ENCODE measurements at places on chromosomes 5 and 9.

GRCh38 chr9:115691693-115692092 is 461.9 kb upstream of the PAPPA start:
- DNase-seq = no peak

GRCh38 chr9:123335193-123335985 is 20.6 kb upstream of the CRB2 start:
- no peak for DNase-seq

DNA sequence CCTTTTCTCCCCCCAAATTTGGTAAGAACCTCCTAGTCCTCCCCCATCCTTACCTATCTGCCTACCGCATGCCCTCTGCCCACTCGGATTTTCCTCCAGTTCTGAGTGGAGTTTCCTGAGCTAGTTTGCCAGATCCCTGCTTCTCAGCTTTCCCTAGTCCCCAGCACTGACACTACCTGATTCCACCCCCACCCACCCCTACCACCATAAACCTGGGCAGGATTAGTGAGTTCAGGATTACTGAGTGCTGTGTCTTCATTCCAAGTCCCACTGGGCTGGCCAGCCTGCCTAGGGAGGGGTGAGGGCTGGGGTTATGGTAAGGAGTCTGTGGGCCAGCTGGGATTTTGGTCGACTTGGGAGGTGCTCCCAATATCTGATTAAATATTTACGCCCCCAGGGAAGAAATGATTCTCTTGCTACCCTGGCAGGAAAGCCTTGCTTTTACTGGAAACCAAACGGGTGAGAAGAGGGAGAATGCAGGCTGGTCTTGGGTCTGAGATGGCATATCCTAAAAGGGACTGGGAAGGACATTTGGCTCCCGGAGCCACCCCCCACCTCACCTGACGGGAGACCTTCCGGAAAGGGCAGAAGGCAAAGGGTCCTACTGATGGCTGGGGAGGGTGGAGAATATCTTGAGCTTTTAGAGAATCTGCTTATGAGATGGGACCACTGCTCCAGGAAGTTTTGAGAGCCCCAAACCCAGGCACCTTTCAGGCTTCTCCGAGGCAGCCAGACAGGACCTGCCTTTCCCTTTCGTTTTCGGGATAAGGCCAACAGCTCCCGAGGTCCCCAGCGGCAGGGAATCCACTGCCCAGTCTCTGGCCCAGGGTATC is 3.7 kb downstream of the PITX1 start:
- DNase-seq = no peak

GRCh38 chr5:149745212-149745942 is 15.3 kb downstream of the PPARGC1B start:
- no peak for DNase-seq

DNA sequence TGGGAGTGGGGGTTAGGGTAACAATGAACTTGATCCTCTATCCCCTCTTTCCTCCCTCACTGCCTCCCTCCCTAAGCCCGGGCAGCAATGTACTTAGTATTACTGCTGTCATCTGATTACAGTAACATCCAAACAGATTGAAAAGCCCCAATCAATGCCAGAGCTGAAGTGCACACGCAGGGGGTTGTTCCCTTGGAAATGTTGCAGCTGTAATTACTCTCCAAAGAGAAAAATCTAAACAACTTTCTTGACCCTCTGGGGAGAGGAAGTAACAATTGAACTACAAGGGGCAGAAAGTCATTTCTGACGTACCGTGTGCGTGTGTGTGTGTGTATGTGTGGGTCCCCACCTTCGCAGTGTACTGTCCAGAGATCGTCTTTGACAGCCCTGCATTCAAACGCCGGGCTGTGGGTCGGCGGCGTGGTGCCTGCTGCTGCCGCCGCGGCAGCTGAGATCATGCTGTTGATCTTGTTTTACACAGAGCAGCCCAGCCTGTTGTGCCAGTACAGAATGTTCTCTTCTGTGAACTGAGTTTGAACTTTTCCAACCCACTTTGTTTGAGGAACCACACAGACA is 66.0 kb upstream of the KLF9 start:
- no peak for DNase-seq

DNA sequence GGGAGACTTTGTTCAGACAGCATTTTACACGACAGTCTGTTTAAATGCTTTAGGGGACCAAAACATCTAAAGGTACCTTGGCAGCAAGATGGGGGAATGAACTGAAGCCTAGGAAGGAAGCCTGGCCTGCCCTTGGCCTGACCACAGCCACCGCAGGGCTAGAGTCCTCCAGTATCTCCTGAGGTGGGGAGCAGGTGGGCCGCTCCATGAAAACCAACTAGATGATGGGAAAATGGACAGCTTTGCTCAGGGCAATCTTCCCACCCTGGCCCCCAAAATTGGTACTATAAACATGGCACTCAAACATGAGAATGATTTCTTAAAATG is 153.3 kb downstream of the AUH start:
- DNase-seq = no peak

- DNase-seq = no peak
Measured at GRCh38 chr9:36845844-36846243, 188.2 kb downstream of the PAX5 start.

- no peak for DNase-seq
Measured at GRCh38 chr9:15104826-15105420, 194.7 kb upstream of the FREM1 start.

DNA sequence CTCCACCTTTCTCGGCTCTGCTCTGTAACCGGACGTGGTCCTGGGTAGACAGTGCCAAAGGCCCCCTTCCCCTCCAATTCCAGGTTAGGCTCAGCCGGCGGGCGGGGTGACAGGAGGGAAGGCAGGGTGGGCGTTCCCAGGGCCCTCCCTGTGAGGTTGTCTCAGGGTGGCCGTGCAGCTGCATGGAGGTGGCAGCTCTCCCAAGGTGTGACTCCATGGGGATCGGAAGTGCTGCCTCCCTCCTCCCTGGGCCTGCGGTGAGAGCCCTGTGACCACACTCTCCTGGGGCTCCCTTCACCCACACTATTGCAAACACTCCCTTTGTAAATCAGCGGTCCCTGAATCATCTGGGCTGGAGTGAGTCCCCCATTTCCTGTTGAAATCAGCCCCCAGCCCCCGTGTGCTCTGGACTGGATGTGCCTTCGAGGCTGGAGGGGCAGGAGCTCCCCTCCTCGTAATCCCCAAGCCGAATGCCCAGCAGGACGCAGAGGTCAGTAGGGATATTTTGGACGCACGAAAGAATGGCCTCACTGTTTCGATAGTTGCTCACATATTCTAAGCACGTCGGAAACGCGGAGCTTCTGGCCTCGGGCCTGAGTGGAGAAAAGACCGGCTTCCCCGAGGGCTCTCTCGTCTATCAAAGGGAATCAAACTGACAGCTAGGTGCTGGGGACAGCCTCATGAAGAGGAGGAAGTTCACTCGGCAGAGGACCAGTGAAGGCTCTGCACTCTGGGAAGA is 107.6 kb upstream of the COL5A1 start:
- DNase-seq = no peak

- no peak for DNase-seq
Measured at GRCh38 chr5:65577141-65577540, 14.0 kb downstream of the PPWD1 start.

DNA sequence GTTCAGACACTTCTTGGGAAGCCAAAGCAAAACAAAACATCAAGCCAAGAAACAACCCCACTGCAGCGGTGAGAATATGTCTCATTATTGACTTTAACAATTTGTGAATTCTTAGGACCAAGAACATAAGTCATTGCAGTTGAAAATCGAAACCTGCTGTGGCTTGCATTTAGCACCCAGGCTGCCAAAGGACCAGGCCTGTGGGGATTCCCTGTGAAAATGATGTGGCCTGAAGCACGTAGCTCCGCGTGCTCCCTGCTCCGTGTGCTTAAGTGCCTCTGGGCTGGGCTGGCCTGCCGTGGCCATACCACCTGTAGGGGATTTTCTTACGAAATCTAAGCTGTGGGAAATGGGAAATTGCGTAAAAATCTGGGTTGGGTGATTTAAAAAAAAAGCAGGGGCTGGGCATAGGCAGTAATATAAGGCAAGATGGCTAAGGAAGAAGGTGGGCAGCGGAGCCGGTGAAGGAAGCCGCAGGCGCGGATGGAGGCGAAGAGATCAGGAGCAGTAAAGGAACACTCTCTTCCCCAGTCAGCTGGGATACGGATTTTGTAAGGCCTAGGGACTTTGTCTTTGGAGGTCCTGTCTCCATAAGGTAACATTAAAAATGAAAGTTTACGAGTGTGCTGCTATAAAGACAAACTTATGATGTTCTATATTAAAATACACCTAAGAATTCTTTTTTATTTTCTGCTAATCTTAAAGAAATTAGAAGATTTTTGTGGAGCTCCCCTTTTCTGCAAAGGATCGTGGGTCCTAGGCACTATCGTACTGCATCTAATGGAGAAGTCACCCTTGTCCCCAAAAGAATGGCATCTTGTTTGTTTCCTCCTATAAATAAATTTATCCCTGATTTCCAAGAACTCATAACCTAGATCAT is 189.6 kb upstream of the SEMA6A start:
- DNase-seq = no peak

DNA sequence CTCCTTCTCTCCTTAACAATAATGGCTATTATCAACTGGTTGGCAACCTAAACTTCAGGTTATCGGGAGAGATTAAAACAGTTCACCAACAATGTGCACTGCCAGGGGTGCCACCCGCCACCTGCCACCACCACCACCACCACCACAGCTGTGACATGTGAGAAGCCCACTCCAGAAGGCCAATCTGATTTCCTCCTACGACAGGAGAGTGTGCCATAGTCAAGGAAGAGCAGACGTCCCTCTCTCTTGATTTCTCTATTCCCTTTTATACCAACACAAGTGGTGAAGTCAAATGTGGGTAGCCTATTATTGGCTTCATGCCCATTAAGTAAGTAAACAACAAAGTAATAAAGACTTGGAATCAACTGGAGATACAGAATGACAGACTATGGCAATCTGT is 22.4 kb downstream of the GNAQ start:
- no peak for DNase-seq

GRCh38 chr5:167307042-167307441 is 984.4 kb upstream of the WWC1 start:
- no peak for DNase-seq

- DNase-seq = no peak
Measured at GRCh38 chr5:134223406-134224248, 2.2 kb downstream of the PPP2CA start.

DNA sequence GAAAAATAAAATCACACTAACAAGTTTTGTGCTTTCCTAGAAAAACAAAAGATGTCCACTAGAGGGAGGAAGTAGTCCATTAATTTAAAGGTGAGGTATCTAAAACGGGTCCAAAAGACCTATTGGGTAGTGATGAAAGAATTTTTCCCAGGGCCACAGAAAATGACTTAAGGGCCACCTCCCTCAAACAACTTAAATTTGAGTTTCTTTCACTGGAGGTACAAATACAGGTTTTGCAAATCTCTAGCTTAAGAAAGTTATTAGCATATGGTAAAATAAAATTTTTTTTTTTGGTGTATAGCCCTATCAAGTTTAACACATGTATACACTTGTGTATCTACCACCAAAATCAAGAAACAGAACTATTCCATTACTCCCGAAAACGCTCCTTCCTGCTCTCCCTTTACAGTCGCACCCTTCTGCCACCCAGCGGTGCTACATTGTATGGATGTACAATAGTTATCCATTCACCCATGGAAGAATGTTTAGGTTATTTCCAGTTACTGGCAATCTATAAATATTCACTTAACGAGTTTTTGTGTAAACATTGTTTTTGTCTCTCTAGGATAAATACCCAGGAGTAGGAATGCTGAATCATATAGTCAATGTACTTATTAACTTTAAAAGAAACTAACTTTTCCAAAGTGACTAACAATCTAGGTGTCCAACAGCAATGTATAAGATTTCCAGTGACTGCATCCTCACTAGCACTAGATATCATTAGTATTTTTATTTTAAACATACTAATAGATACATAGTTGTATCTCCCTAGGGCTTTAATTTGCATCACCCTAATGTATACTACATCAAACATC is 21.9 kb downstream of the DEPDC1B start:
- DNase-seq = no peak

DNA sequence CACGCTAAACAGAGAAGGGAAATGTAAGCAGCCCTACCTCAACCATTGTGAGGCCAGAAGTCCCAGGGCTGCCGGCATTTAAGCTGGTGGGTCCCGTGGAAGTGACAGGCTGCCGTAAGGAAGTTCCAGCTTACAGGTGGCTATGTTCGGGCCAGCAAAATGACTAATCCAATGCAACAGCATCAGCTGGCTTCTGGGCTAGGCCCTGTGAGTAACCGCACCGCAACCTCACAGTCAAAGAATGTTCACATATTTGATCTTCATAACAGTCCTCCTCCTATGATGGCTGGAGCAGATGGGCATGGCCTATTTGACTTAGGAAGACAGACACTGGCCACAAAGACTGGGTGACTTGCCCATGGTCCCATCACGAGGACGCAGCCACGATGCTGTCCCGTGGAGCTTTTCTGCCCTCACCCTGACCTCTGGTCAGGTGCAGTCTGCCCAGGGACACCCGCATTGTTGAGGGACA is 88.2 kb downstream of the LIFR start:
- peak; percentile 92 for DNase-seq

GRCh38 chr5:128455841-128456361 is 82.1 kb downstream of the FBN2 start:
- no peak for DNase-seq

DNA sequence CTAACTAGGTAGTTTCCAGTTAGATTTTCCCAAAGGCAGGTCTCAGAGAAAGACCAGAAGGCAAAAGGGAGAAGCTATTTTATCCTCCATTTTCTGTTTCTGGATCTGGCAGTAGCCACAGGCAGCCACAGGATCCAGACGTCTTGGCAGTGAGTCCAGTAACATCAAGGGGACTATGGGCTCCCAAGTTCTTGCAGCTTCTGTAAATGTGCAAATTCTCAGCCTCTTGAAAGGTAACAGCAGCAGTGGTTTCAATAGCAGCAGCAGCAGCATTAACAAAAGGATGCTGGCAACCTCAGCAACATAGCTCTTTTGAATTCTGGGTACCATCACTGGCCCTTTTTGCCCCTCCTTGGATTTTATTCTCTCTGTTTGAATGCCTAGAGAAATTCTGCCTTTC is 27.1 kb upstream of the IL33 start:
- DNase-seq = no peak

GRCh38 chr9:101445353-101446029 is 9.9 kb upstream of the ALDOB start:
- no peak for DNase-seq

DNA sequence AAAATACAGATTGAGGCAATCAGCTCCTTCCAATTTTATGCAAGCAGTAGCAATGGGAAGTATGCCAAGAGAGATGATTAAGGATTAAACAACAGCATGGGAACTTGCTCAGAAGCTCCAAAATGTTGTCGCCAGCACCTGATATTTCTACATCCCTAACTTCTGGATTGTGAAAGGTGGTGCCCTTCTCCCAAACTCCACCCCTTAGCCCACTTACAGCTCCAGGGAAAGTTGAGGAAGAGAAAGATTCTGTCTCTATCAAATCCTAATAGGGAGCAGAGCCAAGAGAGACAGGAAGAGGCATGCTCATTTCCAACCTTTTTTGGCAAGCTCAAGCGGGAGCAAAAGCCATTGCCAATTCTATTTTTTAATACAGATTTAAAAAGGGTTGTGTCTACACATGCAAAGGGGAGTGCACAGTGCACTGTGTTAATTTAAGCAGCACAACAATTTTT is 92.4 kb upstream of the NR3C1 start:
- no peak for DNase-seq

- no peak for DNase-seq
Measured at GRCh38 chr9:114588210-114588609, 641 bp downstream of the ATP6V1G1 start.

All from HS-27A (cell line).